Right renal pelvis (tissue), 4 donors: ENCODE measurements at places on chromosomes 13 and 19.

GRCh38 chr19:43634872-43635560, 4.6 kb downstream of the CADM4 start:
- no peak for DNase-seq

DNA sequence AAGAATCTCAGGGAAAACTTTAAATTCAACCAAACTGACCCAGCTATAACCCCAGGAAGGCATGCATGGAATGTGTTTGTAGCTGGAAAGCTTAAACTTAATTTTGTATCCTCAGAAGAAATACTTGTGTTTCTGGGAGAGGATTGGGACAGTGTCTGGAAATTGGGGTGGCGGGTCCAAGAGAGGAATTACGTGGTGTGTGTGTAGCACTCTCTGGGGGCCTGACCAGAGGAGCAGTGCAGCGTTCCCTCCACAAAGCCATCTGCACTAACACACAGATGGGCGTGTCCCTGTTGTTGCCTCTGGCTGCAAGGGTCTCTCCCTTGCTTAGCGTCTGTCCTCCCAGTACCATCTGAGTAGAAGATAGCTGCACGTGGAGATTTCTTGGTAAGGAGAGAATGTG, 6.4 kb downstream of the GARRE1 start:
- peak; percentile 52 for DNase-seq

DNA sequence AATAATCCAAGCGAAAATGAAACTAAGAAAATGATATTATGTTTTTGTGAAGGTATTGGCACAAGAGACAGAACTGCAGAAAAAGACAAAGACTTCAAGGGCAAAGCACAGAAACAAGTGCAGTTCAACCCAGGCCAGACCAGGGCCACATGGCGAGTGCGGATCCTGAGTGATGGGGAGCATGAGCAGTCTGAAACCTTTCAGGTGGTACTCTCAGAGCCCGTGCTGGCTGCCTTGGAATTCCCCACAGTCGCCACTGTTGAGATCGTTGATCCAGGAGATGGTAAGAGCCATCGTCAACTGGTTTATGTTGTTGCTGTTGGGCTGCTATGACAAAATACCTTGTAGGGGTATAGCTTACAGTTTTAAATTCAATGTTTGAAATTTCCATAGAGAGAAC, 82.6 kb downstream of the FREM2 start:
- DNase-seq = no peak

- no peak for DNase-seq
Observed at GRCh38 chr19:40763963-40764362, 11.4 kb upstream of the MIA start.

DNA sequence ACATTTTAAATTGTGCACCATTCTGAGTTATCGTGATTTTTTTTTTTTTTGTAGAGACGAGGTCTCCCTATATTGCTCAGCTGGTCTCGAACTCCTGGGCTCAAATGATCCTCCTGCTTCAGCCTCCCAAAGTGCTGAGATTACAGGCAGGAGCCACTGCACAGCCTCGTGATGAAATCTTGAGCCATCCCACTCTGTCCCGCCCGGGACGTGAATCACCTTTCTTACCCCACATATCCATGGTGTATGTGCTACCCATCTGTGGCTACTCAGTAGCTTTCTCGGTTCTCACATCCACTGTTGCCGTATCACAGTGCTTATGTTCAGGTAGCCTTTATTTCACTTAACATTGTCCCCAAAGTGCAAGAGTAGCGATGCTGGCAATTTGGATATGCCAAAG, 26.5 kb downstream of the PAK4 start:
- DNase-seq = no peak

- DNase-seq = no peak
Observed at GRCh38 chr19:51325161-51325976, 13.9 kb downstream of the IGLON5 start.

- DNase-seq = no peak
Observed at GRCh38 chr19:7692417-7693088, 9.4 kb downstream of the FCER2 start.

GRCh38 chr13:93723316-93723715, 496.7 kb downstream of the GPC6 start:
- DNase-seq = no peak

DNA sequence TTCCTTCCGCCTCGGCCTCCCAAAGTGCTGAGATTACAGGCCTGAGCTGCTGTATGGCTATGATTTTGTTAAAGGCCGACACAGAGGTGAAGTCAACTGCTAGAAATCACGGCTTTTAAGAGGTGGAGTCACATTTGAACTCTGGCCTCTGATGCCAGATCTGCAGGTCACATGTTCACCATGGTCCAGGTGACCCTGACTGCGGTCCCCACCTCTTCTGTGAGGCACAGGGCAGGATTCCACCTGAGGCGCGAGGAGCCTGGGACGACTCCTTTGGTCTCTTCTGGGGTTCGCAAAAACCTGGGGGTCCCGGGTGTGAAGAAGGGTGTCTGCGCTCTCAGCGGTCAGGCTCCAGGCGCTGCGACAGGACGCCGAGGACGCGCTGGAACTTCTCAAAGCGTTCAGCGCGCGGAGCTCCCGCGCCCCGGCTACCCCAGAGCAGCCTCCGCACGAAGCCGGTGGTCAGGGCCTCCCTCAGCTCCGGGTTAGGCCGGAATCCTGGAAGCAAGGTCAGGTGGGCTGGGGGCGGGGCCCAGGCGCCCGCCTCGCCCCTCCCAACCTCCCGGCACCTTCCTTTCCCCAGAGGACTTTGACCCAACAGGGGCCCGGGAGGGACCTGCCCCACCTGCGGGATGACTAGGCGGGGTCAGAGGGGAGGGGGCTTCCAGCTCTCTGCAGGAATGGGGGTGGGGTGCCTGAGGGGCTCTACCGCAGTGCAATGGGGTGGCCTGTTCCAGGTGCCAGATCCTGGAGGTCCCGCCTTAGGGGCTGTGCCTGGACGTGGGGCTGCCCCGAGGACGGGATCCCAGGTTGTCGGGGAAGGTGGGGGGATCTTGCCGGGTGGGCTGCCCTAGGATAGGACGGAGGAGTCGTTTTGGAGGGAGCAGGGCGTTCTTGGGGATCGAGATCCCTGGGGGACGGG, 13.0 kb downstream of the TRIP10 start:
- DNase-seq = no peak

GRCh38 chr13:62085337-62086229, 669.9 kb upstream of the PCDH20 start:
- DNase-seq = no peak

DNA sequence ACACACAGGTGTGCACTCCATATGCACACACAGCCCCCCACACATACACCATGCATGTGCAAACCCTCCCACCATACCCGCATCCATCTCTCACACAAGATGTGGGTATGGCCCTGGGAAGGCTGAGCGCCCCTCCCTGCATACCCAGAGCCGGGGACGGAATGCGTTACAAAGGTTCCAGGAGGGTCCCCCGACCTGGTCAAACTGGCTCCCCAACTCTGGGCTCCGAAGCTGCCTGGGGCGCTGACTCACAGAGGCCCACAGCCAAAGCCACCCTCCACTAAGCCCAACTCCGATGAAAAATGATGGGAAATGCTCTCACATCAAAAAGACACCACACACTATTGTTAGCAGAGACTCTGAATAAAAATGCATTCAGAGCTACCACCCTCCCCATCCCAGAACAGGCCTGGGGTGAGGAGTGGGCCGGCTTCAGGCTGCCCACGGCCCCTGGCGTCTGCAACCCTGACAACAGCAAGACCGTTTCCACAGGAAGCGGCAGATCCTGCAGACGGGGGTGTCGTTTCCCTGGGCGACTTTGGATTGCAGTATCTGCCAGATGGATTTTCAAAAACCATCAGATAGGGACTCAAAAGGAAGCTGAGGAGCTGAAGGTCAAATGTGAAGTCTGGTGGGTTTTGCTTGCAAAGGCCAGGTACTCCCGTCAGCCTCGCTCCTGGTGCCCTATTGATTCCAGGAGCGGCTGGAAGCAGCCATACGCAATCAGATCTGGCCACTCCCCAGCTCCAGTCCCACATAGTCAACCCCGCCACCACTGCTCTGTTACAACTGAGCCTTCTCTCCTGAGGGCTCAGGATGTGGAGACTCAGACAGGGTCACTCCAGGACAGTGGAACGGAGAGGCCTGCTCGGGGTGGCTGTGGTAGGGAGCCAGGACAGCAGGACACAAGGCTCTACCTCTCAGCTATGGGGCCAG, 14.3 kb downstream of the PEPD start:
- DNase-seq = no peak

GRCh38 chr13:109209526-109209925, 576.9 kb downstream of the IRS2 start:
- no peak for DNase-seq

- DNase-seq = no peak
Observed at GRCh38 chr13:73880365-73880764, 253.8 kb downstream of the KLF12 start.

- DNase-seq = no peak
Observed at GRCh38 chr19:9901642-9902041, 34.7 kb downstream of the OLFM2 start.

DNA sequence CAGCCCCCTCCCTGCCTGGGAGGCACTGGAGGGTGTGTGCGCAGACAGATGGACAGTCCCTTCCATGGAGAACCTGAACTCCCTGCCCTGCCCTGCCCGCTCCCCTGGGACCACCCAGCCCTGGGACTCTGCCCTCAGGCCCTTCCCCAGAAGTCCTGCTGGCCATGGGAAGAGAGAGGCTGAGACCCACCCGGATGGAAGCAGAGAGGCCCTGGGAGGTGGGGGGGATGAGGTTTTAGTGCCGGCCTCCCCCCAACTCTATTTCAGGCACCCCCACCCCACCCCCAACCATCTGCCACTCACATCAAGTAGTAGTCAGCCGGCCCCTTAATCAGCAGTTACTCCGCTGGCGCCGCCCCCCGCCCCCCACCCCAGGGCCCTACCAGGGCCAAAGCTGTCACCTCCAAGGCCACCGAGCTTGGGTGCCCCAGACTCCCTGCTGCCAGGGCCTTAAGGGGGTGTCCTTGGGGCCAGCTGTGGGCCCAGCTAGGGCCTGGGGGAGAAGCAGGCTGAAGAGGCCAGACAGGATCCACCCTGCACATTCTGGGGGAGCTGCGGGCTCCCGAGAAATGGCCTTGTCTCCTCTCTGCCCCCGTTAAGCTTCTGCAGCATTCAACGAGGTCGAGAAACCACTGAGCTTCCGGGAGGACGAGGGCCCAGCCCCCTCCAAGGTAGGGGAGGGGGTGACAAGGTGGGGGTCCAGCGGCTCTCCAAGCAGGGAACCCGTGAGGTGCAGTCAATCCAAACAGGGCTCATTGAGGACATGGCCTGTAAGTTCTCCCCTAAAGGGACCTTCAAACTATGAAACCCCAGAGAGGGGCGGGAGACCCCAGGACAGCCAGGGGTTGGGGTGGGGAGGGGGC, 17.4 kb downstream of the NMRK2 start:
- DNase-seq = no peak

DNA sequence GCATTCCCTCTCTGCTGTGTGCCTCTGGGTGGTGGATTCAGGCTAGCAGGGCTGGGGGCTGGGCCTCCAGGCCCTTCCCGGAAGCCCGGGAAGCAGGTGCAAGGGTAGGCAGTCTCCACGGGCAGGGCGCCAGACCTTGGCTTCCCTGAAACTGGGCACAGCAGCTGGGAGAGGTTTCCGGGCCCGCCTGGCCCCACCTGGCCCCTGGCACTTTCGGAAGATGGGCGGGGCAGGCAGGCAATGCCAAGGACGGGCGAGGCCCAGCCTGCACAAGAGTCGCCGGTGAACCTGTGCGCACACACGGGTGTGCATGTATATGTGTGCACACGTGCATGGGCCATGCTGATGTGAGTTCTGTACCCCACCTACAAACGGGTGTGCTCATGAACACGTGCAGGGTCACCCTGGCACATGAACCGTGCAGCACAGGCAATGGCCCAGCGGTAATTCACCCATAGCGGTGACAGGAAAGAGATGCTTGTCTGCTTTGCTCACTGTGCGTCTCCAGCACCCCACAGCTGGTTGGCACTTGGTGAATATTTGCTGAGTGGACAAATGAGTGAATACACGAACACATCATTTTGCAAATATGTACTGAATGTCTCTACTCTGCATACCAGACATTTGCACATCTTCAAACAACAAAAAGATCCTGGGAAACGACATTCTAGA, 15.3 kb downstream of the GADD45B start:
- DNase-seq = no peak

DNA sequence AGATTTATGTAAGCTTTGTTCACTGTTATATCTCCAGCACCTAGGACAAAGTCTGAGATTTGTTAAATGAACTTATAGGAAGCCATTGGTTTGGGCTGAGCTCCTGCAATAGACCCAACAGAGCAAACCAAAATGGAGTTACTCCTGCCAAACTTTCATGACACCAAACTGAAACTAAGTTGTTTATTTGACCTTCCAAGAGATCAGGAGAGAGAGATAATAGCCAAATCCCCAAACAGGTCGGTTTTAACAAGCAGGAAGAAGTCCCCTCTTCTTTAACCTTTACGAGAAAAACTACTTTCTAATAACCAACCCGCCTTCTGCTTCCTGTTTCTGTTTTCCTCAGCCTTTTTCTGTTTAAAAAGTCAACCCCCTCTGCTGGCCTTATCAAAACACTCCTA, 54.9 kb upstream of the ATP12A start:
- DNase-seq = no peak

DNA sequence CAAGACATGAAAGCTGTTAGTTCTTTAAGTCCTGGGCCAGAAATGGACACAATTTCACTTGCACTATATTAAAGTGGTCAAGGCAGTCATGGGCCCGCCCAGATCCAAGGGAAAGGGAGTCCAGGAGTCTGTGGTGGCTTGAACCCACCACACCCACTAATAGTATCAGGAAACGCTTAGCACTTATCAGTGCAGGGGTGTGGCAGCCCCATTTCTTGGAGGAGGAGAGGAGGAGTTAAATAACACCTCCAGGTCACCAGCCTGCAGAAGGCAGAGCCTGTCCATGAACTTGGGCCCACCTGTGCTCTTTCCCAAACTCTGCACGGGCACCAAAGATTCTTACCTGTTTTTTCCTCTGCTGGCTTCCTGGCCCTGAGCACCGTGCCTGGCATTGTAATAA, 5.4 kb upstream of the NTN5 start:
- DNase-seq = no peak

DNA sequence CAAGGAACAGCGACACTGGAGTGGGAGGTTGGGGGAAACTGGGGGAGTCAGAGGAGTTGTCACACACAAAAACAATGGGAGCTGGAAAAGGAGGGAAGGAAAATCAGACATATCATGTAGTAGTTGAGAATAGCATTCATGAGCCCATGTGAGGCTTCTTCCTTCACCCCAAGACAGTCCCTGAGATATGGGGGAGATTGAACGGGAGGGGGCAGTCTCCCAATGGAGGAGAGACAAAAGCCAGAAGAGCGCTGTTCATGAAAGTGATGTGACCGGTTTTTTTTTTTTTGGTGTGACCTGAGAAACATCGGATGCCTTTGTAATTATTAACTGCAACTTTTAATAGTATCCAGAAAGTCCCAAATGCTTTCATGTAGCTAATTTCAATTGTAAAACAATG, 631.8 kb upstream of the KLF12 start:
- no peak for DNase-seq

DNA sequence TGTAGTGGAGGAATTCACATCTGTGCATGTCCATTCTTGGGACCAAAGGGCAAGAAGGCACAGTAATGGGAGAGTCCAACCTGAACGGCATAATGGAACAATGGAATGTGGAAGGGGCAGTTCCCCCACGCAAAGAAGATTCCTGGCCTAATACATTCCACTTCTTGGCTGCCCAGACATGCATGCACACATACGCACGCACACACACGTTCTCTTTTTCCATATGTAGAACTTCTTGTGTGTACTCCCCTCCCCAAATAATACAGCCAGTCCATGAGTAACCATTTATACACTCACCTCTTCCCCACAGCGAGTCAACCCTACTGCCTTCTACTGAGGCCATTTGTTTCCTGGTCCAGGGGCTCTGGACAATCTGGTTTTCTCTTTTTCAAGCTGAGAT, 6.0 kb upstream of the STK24 start:
- DNase-seq = no peak

GRCh38 chr13:112893570-112894422, 75.2 kb upstream of the MCF2L start:
- no peak for DNase-seq
